SJSA1 (cell line): ENCODE measurements at places on chromosomes 5 and 9.
A peak's percentile ranks its signal among the peaks of the same experiment; 100 is the strongest.

GRCh38 chr5:27257696-27258095, 219.3 kb upstream of the CDH9 start:
- H3K27ac ChIP-seq = no peak overlapping the region
- no peaks in the 10 kb centered on the region for H3K36me3 ChIP-seq
- no peak for DNase-seq
- no peaks in the 10 kb centered on the region for H3K27me3 ChIP-seq

DNA sequence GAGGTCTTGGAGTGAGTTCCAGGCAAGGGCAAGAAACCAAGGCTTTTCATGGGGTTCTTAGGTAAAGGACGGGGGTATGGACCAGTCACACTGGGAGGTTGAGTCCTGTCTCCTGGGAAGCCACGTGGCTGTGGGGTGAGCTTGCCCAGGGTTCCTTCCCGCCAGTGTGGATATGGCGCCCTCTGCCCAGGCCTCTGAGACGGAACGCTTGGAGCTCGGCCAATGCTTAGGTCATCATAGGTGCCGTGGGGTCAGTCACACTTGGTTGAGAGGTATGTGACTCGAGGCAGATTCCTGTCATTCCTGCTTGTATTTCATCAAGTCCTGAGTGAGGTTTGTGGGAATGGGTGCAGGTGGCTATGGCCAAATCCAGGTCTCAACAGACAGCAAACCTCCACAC, 46.2 kb downstream of the TENT4A start:
- H3K4me3 ChIP-seq = no peak overlapping the region
- no peak overlapping the region for H3K27ac ChIP-seq
- no peaks in the 10 kb centered on the region for H3K4me1 ChIP-seq
- DNase-seq = no peak
- H3K36me3 ChIP-seq = peaks cover 46% of the 10 kb centered on the region
- no peaks in the 10 kb centered on the region for H3K27me3 ChIP-seq

DNA sequence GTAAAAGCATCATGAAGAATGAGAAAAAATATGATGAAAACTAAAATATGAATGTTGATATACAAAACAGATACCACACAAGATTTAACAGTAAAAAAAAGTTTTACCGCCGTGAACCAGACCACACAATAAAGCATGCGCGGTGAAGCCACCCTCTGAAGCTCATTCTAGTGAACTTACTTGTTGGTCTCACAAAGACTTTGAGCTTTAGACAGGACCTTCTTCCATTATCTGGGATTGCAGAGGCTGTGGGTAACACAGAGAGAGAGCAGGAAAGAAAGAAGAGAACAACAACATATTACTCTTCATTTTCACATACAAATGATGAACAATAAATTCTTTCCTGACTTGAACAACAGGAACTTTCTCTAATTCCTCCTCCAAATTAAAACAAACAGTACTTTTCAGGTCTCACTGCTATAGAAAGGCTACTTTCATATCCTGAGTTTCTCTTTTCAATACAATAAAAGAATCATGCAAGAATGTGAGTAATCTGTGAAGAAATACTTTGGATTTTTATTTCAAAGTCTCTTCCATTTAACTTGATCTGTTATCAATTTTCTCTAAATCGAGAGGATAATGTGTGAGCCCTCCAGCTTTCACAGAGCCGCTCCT, 283.1 kb downstream of the EFNA5 start:
- no peaks in the 10 kb centered on the region for H3K27me3 ChIP-seq
- H3K36me3 ChIP-seq = no peaks in the 10 kb centered on the region
- H3K27ac ChIP-seq = peak overlapping the region; percentile 99
- H3K4me3 ChIP-seq = no peak overlapping the region
- peaks cover 33% of the 10 kb centered on the region for H3K4me1 ChIP-seq

- H3K27me3 ChIP-seq = no peaks in the 10 kb centered on the region
- H3K36me3 ChIP-seq = no peaks in the 10 kb centered on the region
- no peak overlapping the region for H3K4me3 ChIP-seq
- H3K4me1 ChIP-seq = peaks cover 56% of the 10 kb centered on the region
- peak; percentile 92 for DNase-seq
- peak overlapping the region; percentile 92 for H3K27ac ChIP-seq
Measured at GRCh38 chr5:81422671-81423070, 28.7 kb upstream of the ACOT12 start.

- H3K36me3 ChIP-seq = no peaks in the 10 kb centered on the region
- no peak for DNase-seq
- H3K27ac ChIP-seq = no peak overlapping the region
- no peak overlapping the region for H3K4me3 ChIP-seq
Measured at GRCh38 chr5:145510769-145511168, 324.4 kb downstream of the PRELID2 start.

- no peak overlapping the region for H3K27ac ChIP-seq
- no peaks in the 10 kb centered on the region for H3K4me1 ChIP-seq
- DNase-seq = no peak
- H3K36me3 ChIP-seq = peaks cover 47% of the 10 kb centered on the region
- H3K27me3 ChIP-seq = no peaks in the 10 kb centered on the region
Measured at GRCh38 chr9:108972186-108972585, 38.0 kb downstream of the ABITRAM start.

GRCh38 chr9:124780757-124781151, 3.8 kb downstream of the OLFML2A start:
- H3K4me3 ChIP-seq = no peak overlapping the region
- H3K36me3 ChIP-seq = no peaks in the 10 kb centered on the region
- no peak for DNase-seq
- H3K27me3 ChIP-seq = no peaks in the 10 kb centered on the region; the same call in 1 of the 2 replicates
- H3K4me1 ChIP-seq = peaks cover 32% of the 10 kb centered on the region

GRCh38 chr5:10229306-10230048, 20.2 kb downstream of the ATPSCKMT start:
- H3K36me3 ChIP-seq = peaks cover 11% of the 10 kb centered on the region
- peaks cover 62% of the 10 kb centered on the region for H3K4me1 ChIP-seq
- H3K4me3 ChIP-seq = no peak overlapping the region
- peak; percentile 96 for DNase-seq

DNA sequence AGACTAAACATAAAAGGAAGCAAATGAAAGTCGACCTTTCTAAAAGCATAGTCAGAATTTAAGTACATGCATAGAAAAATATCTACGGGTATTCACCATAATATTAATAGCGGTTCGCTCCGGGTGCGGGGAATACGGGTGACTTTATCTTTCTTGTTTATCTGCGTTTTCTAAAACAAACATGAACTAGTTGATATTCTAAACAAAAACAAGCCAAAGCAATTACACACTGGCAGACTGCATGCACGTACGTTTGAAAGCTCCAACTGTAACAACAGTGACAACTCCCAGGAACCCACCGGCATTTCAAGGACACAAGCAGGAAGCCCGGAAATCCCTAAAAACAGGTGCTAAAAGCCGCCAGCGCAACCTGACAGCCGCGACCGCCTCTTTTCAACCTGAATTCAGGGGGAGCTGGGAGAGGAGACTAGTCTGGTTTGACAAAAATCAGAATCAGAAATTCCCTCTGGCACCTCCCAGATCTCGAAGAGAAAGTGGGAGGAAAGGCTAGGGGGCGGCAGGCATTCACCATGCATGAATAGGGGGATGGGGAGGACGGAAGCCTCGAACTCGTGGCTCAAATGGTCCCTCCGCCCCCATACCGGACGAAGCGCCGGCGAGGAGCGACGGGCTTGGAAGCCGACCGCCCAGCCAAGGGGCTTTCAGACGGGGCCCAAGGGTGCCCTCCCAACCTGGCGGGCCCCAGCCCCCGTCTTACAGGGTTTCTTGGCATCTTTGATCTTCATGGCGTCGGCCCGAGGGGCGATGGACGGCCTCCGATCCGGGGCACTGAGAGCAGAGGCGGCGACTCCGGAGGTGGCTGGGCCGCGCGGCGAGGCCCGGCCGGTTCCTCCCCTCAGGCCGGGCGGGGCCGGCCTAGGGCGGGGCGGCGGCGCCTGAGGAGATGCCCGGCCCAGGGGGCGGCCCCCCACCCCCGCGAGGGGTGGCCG, at the start of gene PANK3:
Gene PANK3, minus strand, starts transcription at position 831 of the 950 bp plus-strand sequence. Its CDS starts 85 bp downstream, at position 746.
- peak within 1 kb of the TSS; percentile 72 for H3K27ac ChIP-seq
- no peaks in the 10 kb centered on the region for H3K27me3 ChIP-seq
- peaks cover 26% of the 10 kb centered on the region for H3K36me3 ChIP-seq
- peaks cover 9% of the 10 kb centered on the region for H3K4me1 ChIP-seq
- DNase-seq = peak; percentile 89
- peak within 1 kb of the TSS; percentile 84 for H3K4me3 ChIP-seq

DNA sequence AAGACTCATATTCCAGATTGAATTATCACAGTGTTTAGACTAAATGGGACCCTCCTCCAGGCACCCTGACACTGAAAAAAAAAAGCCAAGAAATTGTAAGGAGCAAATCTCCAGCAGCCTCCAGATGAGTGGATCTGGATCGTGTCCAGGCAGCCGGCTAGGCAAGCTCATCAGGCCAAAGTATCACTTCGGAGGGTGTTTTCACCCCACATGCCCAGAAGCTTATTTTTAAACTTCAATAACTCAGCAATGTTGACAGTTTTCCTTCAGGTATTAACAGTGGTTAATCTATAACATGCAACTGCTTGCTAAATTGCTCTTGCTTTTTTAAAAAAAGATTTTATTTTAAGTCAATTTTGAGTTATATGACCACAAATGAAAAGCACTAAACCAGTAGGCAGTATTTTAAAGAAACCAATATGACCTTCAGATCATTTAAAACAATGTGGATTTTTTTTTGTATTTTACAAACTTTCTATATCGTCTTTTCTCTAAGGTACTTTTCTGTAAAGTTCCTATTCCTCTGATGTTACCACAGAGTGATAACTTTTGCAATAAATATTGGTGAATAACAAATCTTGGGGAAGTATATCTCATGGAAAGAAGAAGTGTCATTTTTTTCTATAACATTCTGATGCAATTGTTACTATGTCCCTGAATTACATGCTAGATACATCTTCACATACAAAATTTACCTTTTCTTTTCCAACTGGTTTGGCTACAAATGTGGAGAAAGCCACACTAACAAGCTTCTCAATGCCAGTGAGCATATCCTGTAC, 30.7 kb downstream of the ACOT12 start:
- H3K27ac ChIP-seq = no peak overlapping the region
- DNase-seq = no peak
- H3K4me1 ChIP-seq = no peaks in the 10 kb centered on the region
- no peak overlapping the region for H3K4me3 ChIP-seq
- no peaks in the 10 kb centered on the region for H3K36me3 ChIP-seq

DNA sequence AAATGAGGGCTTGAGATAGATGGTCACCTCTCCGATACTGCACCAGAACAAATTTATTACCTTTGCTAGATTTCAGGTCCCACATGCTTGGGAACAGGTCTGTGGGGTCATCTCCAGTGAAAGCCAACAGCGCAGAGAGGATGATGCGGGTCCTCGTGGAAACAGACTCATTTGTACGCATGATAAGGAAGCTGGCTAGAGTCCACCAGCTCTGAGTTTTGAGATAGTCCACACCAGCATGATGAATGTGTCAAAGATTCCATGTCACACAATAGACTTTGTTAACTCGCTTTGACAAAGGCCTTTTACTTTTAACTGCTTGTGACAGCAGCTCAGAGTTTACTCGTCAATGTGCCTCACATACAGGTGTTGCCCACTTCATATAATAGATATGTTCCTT, 105.4 kb upstream of the TBCA start:
- peak overlapping the region; percentile 80 for H3K27ac ChIP-seq
- no peaks in the 10 kb centered on the region for H3K36me3 ChIP-seq
